CD4-positive, alpha-beta T cell treated with Interleukin-15 for 1 hour (primary cell): ENCODE measurements at places on chromosomes 6 and 20.

DNA sequence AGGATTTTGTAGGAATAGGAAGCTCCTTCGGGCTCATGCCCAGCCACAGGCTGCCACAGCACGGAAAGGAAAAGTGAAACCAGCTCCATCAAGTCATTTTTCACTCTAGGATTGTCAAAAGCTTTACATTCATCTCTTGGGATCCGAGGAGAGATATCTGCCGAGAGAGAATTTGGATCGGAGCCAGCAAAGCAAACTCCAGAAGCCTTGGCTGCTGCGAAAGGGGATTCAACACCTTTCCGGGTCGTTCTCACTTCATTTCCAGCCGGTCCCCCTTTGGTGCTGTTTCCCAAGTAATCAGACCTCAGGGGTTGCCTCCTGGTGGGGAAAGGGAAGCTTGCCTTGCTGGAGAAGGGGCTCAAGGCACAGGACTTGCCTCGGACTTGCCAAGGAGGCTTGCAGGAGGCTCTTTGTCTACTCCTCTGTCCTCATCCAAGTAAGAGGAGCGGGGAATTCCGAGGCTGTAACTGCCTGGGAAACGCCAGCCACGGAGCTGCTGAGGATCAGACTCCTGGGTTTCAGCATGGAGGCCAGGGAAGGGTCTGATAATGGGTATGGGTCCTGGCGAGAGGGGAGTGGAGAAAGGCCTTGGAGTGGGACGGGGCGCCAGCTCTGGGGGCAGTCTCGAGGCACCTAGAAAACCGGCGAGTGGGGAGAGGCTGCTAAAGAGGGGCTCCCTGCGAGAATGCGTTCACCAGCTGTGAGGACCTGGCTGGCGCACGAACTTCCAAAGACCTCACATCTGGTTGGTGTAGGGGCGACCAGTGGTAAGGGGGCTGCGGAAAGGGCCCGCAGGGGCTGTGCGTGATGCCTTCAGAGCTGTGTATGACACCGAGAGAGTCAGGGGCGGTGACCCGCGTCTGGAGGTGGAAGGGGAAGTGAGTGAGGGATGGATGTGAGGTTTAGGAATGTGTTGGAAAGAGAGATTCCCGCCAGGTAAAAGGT lies 702 bp downstream of the ETV7 start:
- DNase-seq, result no peak

- DNase-seq, result no peak
These were observed 22.4 kb upstream of the HELZ2 start for GRCh38 chr20:63596423-63596822.

GRCh38 chr20:17501701-17502100 lies 29.5 kb downstream of the BFSP1 start:
- DNase-seq, result no peak

- no peak for DNase-seq
These were observed 76.7 kb downstream of the PSMB1 start for GRCh38 chr6:170476360-170476759.

GRCh38 chr6:140283197-140283596 lies 908.7 kb upstream of the CITED2 start:
- no peak for DNase-seq
